ENCODE measurements at places on chromosomes 7 and 10. TPM values are rescaled to one million over a fixed set of nuclear protein-coding genes. Genes with fewer than 3 reads are reported as not detected.
A peak's percentile ranks its signal among the peaks of the same experiment; 100 is the strongest.

DNA sequence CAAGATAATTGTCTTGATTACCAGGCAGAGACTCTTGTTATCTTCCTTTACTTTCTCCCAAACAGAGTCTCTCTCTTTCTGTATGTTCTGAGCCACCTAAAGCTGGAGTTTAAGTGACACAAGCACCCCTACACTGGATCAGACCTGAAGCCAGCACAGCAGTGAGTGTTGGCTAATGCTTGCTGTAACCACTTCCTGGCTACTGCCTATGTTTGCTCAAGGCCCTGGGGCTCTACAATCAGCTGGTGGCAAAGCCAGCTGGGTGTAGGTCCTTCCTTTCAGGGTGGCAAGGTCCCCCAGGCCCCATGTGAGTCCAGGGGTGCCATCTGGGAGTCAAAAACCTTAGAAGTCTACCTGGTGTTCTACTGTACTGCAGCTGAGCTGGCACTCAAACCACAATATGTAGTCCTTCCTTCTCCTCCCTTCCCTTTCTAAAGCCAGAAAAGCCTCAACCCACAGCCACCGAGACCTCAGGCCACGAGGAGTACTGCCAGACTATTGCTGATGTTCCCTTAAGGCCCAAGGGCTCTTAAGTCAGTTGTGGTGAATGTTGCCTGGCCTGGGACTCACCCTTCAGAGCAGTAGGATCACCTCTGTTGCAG lies 416.3 kb downstream of the ADRA2A start:
- no peak for DNase-seq
- no peak overlapping the region for H3K27ac ChIP-seq
- H3K4me1 ChIP-seq: no peaks in the 10 kb centered on the region

DNA sequence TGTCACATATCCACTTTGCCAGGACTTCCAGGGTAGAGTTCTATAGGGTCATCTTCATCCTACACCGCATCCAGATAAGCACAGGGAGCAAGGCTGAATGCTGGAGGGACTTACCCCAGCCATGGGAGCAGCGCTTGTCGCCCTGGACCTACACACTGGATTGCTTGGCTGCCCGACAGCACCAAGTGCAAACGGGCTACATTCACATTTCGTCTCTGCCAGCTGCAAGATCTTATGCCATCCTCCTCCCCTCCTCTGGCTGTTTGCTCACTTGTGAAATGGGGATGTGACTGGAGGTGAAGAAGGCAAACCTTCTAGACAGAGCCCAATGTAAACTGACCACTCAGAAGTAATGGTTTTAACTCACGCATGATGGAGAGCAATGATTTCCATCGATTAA lies 1.0 kb downstream of the DDC start:
- no peaks in the 10 kb centered on the region for H3K36me3 ChIP-seq
- no peak overlapping the region for H3K27ac ChIP-seq
- no peak overlapping the region for H3K4me3 ChIP-seq
- DNase-seq: no peak
- no peaks in the 10 kb centered on the region for H3K27me3 ChIP-seq
- H3K4me1 ChIP-seq: no peaks in the 10 kb centered on the region

DNA sequence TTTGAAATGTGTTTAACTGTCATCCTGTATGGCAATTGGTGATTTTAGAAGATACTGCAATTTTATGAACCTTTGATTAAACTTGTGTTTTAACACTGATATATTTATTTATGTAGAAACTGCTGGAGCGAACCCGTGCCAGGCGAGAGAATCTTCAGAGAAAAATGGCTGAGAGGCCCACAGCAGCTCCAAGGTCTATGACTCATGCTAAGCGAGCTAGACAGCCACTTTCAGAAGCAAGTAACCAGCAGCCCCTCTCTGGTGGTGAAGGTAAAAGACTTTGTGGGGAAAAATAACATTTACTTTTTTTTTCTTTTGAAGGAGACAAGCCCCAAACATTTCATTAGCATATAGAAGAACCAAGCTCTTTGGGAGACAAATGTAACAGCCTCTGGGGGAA lies 6.5 kb downstream of the ANLN start:
- H3K36me3 ChIP-seq: no peaks in the 10 kb centered on the region
- no peak overlapping the region for H3K4me3 ChIP-seq
- H3K4me1 ChIP-seq: no peaks in the 10 kb centered on the region

GRCh38 chr7:154928136-154929005 lies 74.6 kb downstream of the PAXIP1 start:
- peak overlapping the region; percentile 90 for H3K27ac ChIP-seq
- peak; percentile 94 for DNase-seq
- no peaks in the 10 kb centered on the region for H3K36me3 ChIP-seq
- no peaks in the 10 kb centered on the region for H3K27me3 ChIP-seq
- H3K4me3 ChIP-seq: peak overlapping the region; percentile 81
- H3K4me1 ChIP-seq: peaks cover 13% of the 10 kb centered on the region

DNA sequence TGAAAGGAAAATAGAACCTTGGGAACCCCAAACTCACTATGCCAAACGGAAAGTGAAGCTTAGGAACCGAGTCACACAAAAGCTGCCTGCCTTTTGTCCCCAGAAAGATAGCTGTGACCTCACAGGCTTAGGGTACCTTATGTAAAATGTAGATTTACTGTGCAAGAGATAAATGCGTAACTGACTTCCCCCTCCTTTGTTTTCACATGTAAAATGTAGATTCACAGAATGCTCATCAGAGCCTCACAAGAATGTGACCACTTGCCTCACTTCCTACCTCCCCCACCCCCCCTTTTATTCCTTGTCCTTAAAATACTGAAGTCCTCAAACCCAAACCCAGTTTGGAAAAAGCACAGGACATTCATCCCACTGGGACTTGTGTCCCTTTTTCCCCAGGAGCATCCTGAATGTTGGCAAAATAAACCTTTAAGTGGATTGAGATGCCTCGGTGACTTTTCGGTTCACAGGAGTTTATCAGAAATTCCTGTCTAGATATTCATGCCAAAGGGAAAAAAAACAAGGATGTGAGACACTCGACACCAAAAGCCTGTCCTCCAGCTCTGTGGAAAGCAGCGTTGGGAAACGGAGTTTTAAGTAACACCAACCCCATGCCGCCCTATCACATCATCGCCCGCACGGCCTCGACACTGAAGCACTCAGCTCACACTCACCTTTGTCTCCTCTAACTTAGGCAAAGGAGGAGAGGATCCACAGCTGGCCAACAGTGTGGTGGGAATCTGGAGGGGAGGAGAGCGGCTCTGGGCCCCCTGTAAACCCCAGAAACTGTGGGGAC lies 45.9 kb downstream of the SVIL start:
- no peaks in the 10 kb centered on the region for H3K4me1 ChIP-seq
- no peak for DNase-seq
- H3K4me3 ChIP-seq: no peak overlapping the region

- H3K27ac ChIP-seq: no peak overlapping the region
- no peaks in the 10 kb centered on the region for H3K36me3 ChIP-seq
- no peaks in the 10 kb centered on the region for H3K4me1 ChIP-seq
- no peaks in the 10 kb centered on the region for H3K27me3 ChIP-seq
- no peak overlapping the region for H3K4me3 ChIP-seq
- DNase-seq: no peak
Measured at GRCh38 chr10:74255888-74256357, 104.9 kb downstream of the ADK start.

DNA sequence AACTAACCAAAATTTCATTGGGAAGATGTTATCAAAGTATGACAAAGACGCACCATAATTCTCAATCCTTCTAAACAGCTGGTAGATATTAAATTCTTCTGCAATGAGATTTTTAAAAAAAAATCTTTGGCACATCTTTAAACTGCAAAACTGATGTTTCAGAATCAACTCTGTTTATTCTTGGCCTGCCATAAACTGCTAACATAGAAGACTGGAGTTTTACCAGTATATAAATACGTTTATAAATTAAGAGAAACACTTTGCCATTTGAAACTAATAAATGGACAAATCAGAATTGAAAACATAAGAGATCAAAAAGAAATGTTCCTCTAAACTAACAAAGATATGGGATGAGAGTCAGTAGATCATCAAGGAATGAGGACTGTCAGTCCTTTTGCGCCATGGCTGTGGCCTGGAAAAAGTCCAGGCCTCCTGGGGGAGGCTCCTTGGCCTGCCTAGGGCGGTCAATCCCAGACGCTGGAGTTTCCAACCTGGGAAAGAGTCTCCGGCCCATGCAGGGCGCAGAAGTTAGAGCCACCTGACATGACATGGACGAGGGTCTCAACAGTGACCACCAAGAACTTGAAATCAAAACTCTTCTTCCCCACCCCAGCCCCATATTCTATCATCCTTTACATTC lies 34.2 kb upstream of the NEBL start:
- no peak for DNase-seq
- no peaks in the 10 kb centered on the region for H3K36me3 ChIP-seq
- H3K27ac ChIP-seq: no peak overlapping the region

GRCh38 chr10:85851325-85851724 lies 515.3 kb downstream of the GRID1 start:
- H3K27me3 ChIP-seq: no peaks in the 10 kb centered on the region
- H3K27ac ChIP-seq: no peak overlapping the region
- H3K4me1 ChIP-seq: no peaks in the 10 kb centered on the region
- H3K36me3 ChIP-seq: no peaks in the 10 kb centered on the region
- H3K4me3 ChIP-seq: no peak overlapping the region

DNA sequence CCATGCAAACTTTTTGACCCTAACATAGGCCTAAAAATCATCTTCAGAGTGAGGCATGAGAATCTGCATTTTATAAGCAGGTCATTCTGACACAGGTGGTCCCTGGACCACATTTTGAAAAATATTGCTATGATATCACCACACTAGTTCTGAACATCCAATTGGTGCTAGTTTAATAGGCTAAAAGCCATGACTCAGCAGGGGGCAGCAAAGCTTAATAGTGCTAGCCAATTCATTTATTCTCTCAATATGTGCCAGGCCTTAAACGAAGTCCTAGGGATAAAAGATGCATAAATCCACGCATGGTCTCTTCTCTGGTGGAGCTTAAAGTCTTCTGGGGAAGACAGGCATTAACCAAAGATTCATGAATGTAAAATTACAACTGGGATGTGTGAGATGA lies 10.2 kb upstream of the SLC25A28 start:
- no peak overlapping the region for H3K27ac ChIP-seq
- no peak for DNase-seq
- H3K4me1 ChIP-seq: no peaks in the 10 kb centered on the region

- DNase-seq: no peak
- no peaks in the 10 kb centered on the region for H3K36me3 ChIP-seq
- no peak overlapping the region for H3K27ac ChIP-seq
- no peaks in the 10 kb centered on the region for H3K27me3 ChIP-seq
- no peak overlapping the region for H3K4me3 ChIP-seq
Measured at GRCh38 chr7:95004618-95005247, 97.3 kb downstream of the PPP1R9A start.

- H3K27me3 ChIP-seq: peaks cover 6% of the 10 kb centered on the region
- H3K4me3 ChIP-seq: no peak overlapping the region
- H3K27ac ChIP-seq: no peak overlapping the region
- no peaks in the 10 kb centered on the region for H3K4me1 ChIP-seq
- DNase-seq: no peak
- no peaks in the 10 kb centered on the region for H3K36me3 ChIP-seq
Measured at GRCh38 chr7:1404460-1404809, 54.8 kb downstream of the MICALL2 start.

- H3K4me1 ChIP-seq: no peaks in the 10 kb centered on the region
- H3K27ac ChIP-seq: no peak overlapping the region
- H3K27me3 ChIP-seq: no peaks in the 10 kb centered on the region
- no peaks in the 10 kb centered on the region for H3K36me3 ChIP-seq
- H3K4me3 ChIP-seq: no peak overlapping the region
- DNase-seq: no peak
Measured at GRCh38 chr7:41942468-41943093, 239.7 kb upstream of the INHBA start.

OR2A42 gene
- 0.13 TPM for total RNA-seq

KCNIP2 gene
- total RNA-seq: 1.9 TPM

ACTA2 gene
- 1.1 TPM for total RNA-seq

CTAGE15 gene
- not detected for total RNA-seq

SH2D4B gene
- 0.27 TPM for total RNA-seq
